NCI-H2171 (cell line): ENCODE measurements at places on chromosomes 13 and 19.

GRCh38 chr13:86986448-86986847, 684.7 kb upstream of the SLITRK5 start:
- no peak for DNase-seq

DNA sequence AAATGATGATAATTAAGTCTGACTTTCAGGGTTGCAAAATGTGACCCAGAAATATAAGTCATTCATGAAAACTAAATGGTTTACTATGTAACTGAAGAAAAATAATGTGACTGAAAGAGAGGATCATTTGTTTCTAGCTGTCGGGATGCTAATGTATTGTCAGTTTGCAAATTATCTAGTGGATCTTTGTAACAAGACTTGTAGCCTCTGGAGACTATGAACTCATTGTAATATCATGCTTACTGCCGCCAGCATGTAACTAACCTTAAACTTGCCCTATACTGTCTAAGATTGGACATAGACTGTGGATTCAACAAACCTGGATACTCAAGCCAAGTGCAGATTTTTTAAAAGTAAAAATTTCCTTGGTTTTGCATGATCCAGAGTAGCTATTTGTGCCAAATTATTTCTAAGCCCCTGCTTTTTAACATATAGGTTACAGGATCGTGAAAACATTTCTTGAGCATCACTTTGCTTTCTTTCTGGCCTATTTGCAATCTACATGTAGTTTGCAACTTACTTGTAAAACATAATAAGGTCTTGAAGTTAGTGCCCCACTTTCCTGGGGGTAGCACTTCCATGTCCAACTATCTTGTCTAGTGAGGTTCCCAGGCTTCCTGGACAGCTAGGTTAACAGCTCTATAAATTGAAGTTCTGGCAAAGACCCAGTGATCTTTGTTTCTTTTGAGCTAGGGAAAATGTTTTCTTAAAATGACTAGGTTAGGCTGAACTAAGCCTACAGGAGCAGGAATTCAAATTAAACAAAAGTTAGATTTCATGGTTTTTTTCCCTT, 3.3 kb upstream of the POSTN start:
- no peak for DNase-seq

DNA sequence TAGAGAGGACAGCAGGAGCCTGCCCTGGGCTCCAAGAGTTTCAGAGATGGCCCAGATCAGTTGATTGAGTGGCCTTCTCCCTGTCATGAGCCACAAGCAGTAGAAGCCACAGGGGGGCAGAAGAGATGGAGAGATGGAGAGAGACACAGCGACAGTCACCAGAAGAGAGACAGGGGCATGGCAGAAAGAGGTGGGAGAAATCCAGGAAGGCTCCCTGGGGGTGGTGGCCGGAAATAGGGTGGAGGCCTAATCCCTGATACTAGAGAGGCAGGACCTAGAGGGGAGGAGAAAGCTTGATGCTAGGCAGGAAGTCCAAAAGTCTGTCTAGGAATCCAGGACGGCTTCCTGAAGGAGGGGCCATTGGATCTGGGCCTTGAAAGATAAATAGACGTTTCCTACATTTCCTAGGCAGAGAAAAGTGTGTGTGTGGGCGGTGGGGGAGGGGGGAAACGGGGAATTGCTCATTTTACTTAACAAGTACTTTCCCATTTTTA, 9.6 kb upstream of the TPM4 start:
- no peak for DNase-seq

DNA sequence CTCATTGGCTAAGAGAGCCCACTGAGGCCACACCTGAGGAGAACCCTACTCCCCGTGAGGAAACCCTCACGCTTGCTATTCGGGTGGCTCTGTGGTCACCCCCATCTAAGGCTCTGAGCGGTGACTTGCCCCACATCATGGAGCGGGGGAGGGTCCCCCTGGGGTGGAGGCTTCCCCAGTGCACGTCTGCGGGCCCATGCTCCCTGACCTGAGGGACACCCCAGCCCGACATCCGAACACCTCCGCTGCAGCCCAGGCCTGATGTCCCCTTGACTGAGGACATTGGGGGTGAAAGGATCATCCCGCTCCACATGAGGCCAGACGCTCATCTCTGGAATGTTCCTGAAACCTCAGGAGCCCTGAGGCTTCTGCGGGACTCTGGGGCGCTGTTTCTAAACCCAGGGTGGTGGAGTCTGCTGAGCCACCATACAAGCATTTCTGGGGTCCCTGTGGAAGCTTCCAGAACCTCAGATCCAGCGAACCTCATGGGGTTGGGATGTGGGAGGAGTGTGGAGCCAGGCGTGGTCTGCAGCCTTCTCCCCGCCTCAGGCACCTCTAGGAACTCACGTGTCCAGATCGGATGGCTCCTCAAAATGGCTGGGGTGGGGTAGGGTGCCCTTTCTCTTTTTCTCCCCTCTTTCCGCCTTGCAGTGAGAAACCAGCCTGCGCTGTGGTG, 19.9 kb downstream of the TMED1 start:
- DNase-seq: no peak

GRCh38 chr19:46950526-46951170, 69.0 kb upstream of the NPAS1 start:
- DNase-seq: no peak

GRCh38 chr19:42202290-42202880, 15.1 kb downstream of the DEDD2 start:
- DNase-seq: no peak

- no peak for DNase-seq
Measured at GRCh38 chr19:10166046-10166445, 28.7 kb downstream of the DNMT1 start.

DNA sequence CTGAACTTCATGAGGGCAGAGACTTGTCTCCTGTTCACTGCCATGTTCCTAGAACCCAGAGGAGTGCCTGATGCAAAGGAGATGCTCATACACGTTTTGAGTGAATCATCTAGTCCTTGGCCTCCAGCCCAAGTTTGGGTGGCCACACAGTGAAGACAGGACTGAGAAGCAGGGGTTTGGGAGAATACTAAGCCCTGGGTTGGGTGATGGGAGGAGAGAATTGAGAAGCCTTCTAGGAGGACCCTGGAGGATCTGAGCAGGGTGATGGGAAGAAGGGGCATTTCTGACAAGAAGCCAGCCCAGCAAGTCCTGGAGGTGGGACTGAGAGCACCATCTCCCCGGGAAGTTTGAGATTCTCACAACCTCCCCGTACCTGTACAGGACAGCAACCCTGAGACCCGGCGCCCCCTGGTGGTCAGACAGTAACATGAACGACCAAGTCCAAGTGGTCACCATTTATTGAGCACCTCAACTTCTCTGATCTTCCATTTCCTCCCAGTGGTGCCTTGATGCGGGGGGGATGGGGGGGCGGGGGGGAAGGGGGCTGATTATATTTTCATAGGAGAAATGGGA, 11.0 kb downstream of the CTU1 start:
- peak; percentile 25 for DNase-seq

DNA sequence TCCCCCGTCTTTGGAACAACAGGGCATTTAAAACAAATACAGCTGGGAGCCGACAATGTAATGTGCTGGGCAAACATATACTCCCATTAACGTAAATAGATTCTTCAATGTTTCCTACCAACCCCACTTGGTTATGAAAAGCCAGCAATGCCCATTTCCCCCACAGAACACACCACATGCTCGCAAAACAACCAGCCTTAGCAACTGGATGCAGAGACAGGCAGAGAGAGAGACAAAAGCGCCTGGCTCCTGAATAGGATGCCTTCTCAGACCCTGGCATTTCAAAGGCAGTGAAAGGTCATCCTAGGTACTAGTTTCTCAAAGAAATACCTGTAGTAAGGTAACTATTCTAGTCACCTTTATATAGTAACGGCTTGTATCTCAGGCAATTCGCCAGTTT, 462.9 kb downstream of the ITGBL1 start:
- DNase-seq: no peak

DNA sequence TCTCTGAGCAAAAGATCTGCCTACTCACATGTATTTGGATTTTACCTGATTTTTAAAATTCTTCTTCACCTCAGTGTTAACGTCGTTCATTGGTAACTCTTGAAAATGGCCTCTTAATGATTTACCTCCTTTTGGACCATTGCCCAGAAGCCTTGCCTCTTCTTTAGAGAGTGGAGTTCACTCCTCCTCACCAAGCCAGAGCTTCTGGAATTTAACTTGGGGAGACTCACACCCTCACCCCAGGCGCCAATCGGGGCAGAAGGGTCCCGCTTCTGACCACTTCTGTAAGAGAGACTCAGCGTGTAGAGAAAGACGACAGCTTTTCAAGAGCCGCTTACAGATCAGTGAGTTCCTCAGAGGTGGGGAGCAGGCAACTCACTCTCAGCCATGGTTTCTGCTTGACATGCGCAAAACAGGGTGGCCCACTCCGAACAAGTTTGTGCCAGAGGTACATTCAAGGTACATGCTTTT, 2.7 kb downstream of the PNMA8C start:
- DNase-seq: no peak

- no peak for DNase-seq
Measured at GRCh38 chr13:110151462-110151861, 155.5 kb downstream of the COL4A1 start.

GRCh38 chr19:49328741-49329140, 3.8 kb upstream of the SLC6A16 start:
- no peak for DNase-seq

GRCh38 chr13:93561576-93562225, 335.1 kb downstream of the GPC6 start:
- peak; percentile 96 for DNase-seq

DNA sequence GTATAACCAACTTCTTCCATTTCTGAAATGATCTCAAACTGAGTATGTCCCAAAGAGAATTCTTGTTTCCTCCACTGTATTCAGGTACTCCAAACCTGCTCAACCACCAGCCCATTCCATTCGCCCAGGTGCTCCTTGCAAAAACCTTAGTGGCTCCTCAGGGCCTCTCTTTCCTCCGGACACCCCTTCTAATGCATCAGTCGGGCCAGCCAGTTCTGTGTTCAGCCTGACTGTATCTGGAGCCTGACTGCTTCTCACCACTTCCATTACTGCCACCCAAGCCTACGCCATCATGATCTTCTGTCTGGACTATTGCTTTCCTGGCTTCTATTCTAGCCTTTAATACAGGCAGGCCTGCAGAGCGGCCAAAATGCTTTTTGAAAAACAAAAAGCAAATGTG, 1.5 kb downstream of the PHF11 start:
- no peak for DNase-seq

DNA sequence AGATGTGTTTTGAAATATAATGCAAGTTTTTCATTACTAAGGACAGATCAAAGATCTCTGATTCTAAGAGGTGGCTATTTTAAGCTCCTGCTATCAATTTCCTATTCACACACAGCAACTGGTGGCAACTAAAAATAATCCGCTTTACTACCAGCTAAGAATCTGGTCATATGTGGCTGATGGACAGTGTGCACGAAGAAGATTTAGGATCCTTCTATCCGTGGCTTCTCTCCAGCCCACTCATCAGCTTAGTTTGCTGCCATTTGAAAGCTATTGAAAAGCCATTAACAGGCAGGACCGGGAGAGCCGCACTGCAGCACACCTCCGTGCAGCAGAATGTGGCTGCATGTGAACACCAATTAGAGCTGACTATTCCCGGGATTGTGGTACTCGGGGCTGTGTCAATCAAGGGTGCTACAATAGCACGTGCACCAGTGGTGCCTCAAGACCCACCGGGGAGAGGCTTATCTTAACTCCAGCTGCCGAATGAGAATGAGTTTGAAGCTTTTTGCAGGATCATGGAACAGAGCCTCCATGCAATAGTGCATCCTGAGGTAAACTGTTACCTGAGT, at the start of gene MYO16:
Gene MYO16, plus strand, starts transcription at position 431 of the 572 bp plus-strand sequence. CDS start 234 bp downstream, outside the sequence.
- no peak for DNase-seq

DNA sequence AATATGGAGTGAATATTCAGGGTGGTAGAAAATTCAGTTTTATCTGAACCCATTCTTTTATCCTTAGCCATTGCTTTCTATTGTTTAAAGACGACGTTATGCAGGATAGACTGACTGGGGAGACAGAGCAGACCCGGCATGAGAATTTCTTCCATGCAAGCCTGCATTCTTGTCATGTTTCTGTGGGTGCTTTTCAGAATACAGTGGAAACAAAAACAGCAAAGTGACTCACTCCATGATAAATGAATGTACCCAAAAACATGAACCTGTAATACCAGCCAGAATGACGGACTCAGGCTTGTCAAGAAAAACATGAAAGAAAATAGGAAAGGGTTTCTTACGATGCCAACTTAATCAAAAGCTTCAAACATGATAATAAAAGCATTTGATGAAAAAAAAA, 924.0 kb downstream of the EFNB2 start:
- no peak for DNase-seq

DNA sequence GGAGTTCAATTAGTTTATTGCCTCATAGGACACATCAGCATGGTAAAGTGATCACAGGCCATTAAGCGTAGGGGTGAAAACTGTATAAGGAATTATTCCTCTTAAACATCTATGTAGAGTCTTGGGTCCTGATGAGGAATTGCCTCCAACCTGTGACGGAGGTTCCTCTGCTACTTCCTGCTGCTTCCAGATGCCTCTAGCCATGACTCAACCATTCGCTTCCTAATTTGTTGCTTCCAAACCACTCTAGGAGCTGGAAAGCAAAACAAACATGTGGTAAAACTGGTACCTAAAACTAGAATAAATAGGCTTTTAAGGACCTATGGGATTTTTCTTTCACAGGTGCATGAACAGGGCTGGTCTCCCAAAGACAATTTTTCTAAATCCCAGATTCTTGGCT, 253.8 kb downstream of the KLF12 start:
- DNase-seq: peak; percentile 15

GRCh38 chr19:3733549-3734309, 25.5 kb downstream of the TJP3 start:
- no peak for DNase-seq

GRCh38 chr13:24221007-24221406, 60.5 kb downstream of the SPATA13 start:
- no peak for DNase-seq

GRCh38 chr13:20779405-20779804, 5.6 kb upstream of the EEF1AKMT1 start:
- DNase-seq: no peak

DNA sequence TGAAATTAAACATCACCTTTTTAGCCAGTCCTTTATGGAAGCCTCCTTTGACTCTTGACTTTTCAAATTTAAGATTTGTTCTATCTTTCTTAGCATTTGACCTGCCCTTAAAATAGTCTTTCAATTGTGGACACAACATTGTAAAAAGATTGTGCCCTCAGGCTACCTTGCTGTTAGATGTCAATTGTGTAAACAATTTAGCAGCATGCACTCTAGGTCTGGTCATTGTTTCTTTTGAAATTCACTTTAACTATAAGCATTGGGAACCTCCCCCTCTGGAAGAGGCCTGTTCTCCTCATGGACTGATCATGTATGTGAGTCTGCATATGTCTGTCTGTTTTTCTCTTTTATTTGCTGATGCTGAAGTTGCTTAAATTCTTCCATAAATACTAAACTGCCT, 31.5 kb upstream of the PABPC3 start:
- DNase-seq: no peak

DNA sequence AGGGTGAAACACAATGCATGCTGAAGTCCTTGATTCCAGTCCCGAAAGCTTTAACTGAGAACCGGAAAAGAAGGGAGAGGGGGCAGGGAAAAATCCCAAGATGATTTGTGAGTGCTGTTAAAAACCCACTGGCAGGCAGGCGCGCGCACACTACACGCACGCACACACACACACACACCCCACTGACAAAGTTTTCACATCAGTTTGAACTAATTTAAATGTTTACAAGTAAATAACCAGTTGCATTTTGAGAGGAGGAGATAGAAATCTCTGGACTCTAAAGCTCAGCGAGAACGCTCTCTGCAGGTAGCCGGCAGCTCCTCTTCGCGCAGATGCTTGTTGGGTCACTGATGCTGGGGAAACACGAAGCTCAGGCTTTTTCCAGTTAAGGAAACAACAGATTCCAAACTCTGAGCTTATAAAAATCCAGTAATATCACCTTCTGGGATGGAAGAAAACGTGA, 818 bp upstream of the SLITRK1 start:
- no peak for DNase-seq
